ENCODE measurements at places on chromosomes 3 and 15.

DNA sequence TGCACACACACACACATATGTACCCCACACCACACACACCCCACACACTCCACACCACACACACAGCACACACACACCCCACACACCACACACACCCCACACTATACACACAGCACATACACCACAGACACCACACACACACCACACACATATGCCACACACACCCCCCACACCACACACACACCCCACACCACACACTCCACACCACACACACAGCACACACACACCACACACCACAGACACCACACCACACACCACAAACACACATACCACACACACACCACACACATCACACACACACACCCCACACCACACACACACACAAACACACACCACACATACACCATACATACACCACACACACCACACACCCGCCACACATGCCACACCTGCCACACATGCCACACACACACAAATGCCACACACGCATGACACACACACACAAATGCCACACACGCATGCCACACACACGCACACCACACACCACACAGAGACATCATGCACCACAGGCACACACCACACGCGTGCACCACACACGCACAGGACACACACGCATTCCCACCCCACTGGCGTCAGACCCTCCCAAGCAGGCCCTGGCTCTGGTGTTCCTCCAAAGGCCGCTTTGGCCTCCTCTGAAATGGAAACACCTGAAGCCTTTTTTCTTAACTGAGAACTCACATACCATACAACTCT, 15.7 kb downstream of the CHST13 start:
- DNase-seq, result no peak

GRCh38 chr15:47717036-47717612, at the start of gene SEMA6D:
TSS of gene SEMA6D (plus strand) at chr15:47717505. CDS start at chr15:47759799, 42,294 bp downstream.
- peak; percentile 64 for DNase-seq

DNA sequence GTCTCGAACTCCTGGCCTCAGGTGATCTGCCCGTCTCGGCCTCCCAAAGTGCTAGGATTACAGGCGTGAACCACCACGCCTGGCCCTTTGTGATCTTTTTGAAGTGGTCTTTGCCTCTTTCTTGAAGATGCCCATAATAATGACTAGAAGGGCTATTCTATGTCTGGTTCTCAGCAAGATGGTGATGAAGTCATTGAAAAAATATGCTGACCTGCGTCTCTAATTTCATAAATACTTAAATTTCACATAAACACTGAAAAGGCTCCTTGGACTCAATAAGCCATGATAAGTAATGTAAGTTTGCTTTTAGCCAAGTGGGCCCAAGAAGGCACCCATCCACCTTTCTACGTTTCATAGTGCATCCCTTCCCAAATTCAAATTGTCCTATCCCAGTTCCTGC, 775 bp upstream of the MAPK6 start:
- DNase-seq, result no peak

GRCh38 chr3:18445401-18446148, 20.4 kb upstream of the SATB1 start:
- no peak for DNase-seq

GRCh38 chr3:183360971-183361624, 67.3 kb downstream of the MCF2L2 start:
- no peak for DNase-seq

All from trophoblast cell (in vitro differentiated cells and primary cell).